ENCODE measurements at places on chromosomes 4 and X.

DNA sequence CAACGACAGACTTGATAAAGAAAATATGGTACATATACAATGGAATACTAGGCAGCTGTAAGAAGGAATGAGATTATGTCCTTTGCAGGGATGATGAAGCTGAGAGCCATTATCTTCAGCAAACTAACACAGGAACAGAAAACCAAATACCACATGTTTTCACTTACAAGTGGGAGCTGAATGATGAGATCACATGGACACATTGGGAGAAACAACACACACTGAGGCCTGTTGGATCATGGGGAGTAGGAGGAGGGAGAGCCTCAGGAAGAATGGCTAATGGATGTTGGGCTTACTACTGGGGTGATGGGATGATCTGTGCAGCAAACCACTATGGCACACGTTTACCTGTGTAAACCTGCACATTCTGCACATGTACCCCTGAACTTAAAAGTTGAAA, 209.7 kb downstream of the SPRY1 start:
- DNase-seq = no peak

- peak; percentile 82 for DNase-seq
Observed at GRCh38 chrX:74325130-74326059, 21.4 kb downstream of the ZCCHC13 start.

- no peak for DNase-seq
Observed at GRCh38 chr4:146232131-146232722, 17.9 kb downstream of the REELD1 start.

GRCh38 chr4:2291705-2292645, 30.1 kb upstream of the MXD4 start:
- no peak for DNase-seq

DNA sequence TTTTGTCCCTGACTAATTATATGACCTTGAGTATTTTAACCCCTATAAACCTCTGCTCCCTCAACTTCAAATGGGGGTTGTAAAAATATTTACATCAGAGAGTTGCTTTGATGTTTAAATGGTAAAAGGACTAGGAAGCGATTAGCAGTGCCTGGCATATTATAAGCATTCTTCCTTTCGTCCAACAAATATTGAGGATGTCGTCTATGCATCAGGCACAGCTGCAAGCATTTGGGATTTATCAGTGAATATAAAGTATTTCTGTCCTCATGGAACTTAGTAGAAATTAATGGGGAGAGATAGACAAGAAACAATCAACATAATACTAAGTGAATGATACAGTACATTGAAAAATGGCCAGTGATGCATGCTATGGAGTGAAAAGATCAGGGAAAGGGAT, 115.5 kb upstream of the EDNRA start:
- DNase-seq = no peak

DNA sequence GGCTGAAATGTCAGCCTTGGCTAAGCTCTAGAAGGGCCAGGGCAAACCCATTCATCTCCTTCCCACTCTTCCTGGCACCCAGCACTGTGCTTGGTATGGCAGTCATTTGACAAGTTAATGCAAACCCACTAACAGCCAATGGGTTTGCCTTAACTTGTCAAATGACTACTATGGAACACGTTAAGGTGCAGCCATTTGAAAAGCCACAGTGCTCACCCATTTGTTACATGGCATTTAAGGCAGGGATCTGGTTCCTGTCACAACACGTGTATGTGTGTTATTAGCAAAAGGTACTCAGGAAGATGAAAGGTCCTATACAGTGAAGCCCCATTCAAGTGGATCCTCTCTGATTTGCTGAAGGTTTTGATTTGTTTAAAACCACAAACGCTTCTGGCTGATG, 7.2 kb downstream of the CRMP1 start:
- DNase-seq = no peak

GRCh38 chrX:155767876-155768769, 113.0 kb upstream of the VAMP7 start:
- DNase-seq = no peak

GRCh38 chr4:10003666-10004065, 17.6 kb downstream of the SLC2A9 start:
- no peak for DNase-seq

DNA sequence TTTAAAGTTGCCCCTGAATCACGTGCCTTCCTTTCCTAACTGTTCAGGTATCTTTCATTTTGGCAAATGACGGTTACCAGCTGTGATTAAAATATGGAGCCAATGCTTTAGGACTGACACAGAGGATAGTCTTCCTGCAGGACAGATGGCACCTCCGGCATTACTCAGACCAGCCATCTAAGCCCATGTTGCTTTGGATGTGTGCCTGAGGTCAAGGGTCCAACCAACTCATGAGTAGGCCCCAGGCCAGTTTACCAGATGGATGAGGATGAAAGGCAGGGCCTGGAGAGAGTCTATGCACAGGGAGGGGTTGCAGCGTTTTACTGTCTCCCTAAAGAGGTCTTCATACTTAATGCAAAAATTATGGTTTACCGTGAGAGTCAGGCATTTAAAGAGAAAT, 174.0 kb upstream of the GATB start:
- DNase-seq = no peak

GRCh38 chr4:8538703-8539567, 41.3 kb upstream of the GPR78 start:
- no peak for DNase-seq

DNA sequence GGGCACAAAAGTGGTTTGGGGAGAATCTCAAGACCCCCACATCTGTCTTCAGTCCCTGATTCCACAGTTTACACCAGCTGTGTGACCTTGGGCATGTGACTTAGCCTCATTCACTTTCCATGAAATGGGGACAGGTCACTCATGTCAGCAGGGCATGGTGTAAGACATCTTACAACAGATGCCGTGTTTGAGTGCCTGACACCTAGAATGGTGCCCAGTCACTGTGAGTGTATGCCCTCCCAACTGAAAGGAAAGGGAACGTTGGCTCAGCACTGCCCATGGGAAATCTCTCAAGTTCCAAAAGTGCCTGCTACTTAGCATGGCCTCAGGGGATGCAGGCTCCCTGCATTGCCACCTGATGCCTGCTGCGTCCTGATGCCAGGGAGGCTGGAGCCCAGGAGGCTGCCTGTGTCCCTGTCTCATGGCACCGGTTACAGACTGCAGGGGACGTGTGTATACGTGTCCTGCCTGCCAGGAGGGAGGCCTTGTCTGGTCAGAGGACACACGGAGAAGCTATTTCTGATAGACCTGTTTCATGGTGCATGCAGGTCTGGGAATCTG, 32.2 kb downstream of the RNF4 start:
- DNase-seq = no peak
